ENCODE measurements at places on chromosomes 6 and 20. TPM values are rescaled to one million over a fixed set of nuclear protein-coding genes. Genes with fewer than 3 reads are reported as not detected.

- H3K4me3 ChIP-seq: peak overlapping the region; percentile 54
- H3K4me1 ChIP-seq: peaks cover 8% of the 10 kb centered on the region
- no peak overlapping the region for H3K27ac ChIP-seq
Measured at GRCh38 chr6:42961020-42961470, 491 bp downstream of the GNMT start.

GRCh38 chr20:48629069-48629959 lies 198.5 kb downstream of the PREX1 start:
- DNase-seq: no peak
- H3K4me3 ChIP-seq: no peak overlapping the region
- no peaks in the 10 kb centered on the region for H3K27me3 ChIP-seq
- H3K4me1 ChIP-seq: peaks cover 10% of the 10 kb centered on the region
- H3K36me3 ChIP-seq: peaks cover 28% of the 10 kb centered on the region

GRCh38 chr6:139829576-139829975 lies 455.1 kb upstream of the CITED2 start:
- H3K4me1 ChIP-seq: no peaks in the 10 kb centered on the region
- H3K36me3 ChIP-seq: no peaks in the 10 kb centered on the region
- H3K4me3 ChIP-seq: no peak overlapping the region
- no peak overlapping the region for H3K27ac ChIP-seq

DNA sequence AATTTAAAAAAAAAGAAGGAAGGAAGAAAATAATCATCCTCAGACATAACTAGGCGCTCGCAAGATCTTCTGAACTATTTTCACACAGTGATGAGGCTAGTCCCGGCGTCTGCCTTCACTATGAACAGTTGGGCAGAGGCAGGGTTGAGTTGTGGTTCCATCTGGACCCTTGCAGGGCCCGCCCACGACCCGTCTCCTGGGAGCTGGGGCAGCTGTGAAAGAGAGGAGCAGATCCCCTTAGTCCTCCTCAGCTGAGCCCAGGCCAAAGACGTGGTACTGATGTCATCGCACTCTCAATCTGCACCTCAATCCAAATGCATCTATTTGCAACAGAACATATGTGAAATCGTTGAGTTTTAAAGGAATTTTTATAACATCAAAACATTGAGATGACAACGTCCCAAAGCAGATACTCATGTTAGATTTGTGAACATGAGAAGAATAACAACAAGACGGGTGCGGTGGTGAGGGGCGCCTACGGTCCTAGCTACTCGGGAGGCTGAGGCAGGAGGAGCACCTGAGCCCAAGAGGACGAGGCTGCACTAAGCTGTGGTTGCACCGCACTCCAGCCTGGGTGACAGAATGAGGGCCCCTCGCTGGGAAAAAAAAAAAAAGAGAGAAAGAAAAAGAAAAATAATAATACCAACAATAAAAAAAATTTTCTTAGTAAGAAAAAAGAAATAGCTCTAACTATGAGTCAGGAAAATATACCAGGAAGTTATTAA lies 15.3 kb downstream of the TCFL5 start:
- H3K36me3 ChIP-seq: peaks cover 8% of the 10 kb centered on the region
- no peaks in the 10 kb centered on the region for H3K27me3 ChIP-seq
- no peak overlapping the region for H3K27ac ChIP-seq
- no peaks in the 10 kb centered on the region for H3K4me1 ChIP-seq

GRCh38 chr6:658244-658643 lies 1.3 kb upstream of the HUS1B start:
- peaks cover 21% of the 10 kb centered on the region for H3K36me3 ChIP-seq
- no peak overlapping the region for H3K27ac ChIP-seq
- no peaks in the 10 kb centered on the region for H3K27me3 ChIP-seq
- H3K4me3 ChIP-seq: no peak overlapping the region
- peaks cover 53% of the 10 kb centered on the region for H3K4me1 ChIP-seq

GRCh38 chr6:69693762-69694161 lies 103.0 kb downstream of the LMBRD1 start:
- no peak for DNase-seq
- H3K4me3 ChIP-seq: no peak overlapping the region
- peaks cover 32% of the 10 kb centered on the region for H3K36me3 ChIP-seq

The MEI4 gene
- not detected for total RNA-seq

Measured in activated CD8-positive, alpha-beta T cell treated with anti-CD3 and anti-CD28 coated beads for 36 hours (primary cell).